G401 (cell line): ENCODE measurements at places on chromosomes 3 and 15. TPM values are rescaled to one million over a fixed set of nuclear protein-coding genes. Genes with fewer than 3 reads are reported as not detected.

Gene CASR
- not detected in 2 replicates for total RNA-seq

Gene SHISA5
- 115 and 124 TPM in 2 replicates for total RNA-seq

Gene APPL1
- total RNA-seq, result 68.8 and 76.3 TPM in 2 replicates

GRCh38 chr15:29252234-29252633 lies 17.4 kb downstream of the NSMCE3 start:
- DNase-seq, result no peak

- DNase-seq, result no peak
Measured at GRCh38 chr15:65413051-65413759, 9.5 kb downstream of the IGDCC4 start.

- no peak for DNase-seq
Measured at GRCh38 chr3:16932877-16933276, 48.1 kb downstream of the PLCL2 start.

- DNase-seq, result peak; percentile 11
Measured at GRCh38 chr3:70358978-70359580, 46.6 kb upstream of the MDFIC2 start.

DNA sequence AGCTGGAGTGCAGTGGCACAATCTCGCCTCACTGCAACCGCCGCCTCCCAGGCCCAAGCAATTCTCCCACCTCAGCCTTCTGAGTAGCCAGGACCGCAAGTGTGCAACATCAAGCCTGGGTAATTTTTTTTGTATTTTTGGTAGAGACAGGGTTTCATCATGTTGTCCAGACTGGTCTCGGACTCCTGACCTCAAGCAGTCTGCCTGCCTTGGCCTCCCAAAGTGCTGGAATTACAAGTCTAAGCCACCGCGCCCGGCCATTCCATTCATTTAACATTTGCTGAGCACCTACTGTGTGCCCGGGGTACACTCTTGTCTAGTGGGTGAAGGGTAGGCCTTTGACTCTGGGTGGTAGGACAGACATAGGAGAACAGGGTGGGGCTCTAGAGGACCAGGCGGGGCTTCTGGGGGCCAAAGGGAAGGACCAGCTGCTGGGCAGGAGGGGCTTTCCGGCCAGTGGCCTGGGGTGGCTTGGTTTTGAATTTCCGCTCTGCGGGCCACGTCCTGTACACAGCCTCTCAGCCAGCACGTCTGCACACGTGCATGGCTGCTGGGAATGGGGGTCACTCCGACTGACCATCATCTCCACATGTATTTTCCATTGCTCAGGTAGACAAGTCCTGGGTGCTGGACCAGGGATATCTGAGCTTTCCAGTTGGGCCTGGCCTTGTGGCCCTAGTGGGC lies 2.4 kb downstream of the SLC38A3 start:
- no peak for DNase-seq

DNA sequence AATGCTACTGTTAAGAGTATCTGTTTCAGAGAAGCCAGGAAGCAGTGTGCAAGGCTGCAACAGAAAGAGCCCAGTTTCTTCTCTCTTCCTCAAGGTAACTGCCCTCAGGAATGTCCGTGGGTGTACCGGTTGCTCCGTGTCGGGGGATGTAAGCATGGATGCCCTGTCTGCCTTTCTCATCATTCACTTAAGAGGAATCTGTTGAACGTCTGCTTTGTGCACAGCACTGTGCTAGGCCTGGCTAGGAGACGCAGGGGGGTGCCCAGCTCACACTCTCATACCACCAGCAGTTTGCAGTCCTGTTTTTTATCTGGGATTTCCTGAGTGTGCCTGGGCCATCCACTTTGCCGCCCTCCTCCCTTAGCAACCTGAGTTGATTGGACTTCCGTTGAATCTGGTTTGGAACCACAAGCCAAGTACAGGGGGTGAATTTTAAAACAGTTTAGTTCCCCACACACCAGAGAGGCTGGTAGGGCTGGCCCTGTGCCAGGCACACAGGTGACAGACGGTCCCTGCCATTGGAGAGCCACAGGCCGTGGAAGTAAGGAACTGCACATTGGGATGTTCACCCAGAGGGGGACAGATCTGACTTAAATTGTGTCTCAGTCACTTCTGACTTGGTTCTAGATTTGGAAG lies 11.2 kb downstream of the BOC start:
- DNase-seq, result peak; percentile 60

- DNase-seq, result peak; percentile 40
Measured at GRCh38 chr3:53820756-53821580, 25.3 kb downstream of the CHDH start.

DNA sequence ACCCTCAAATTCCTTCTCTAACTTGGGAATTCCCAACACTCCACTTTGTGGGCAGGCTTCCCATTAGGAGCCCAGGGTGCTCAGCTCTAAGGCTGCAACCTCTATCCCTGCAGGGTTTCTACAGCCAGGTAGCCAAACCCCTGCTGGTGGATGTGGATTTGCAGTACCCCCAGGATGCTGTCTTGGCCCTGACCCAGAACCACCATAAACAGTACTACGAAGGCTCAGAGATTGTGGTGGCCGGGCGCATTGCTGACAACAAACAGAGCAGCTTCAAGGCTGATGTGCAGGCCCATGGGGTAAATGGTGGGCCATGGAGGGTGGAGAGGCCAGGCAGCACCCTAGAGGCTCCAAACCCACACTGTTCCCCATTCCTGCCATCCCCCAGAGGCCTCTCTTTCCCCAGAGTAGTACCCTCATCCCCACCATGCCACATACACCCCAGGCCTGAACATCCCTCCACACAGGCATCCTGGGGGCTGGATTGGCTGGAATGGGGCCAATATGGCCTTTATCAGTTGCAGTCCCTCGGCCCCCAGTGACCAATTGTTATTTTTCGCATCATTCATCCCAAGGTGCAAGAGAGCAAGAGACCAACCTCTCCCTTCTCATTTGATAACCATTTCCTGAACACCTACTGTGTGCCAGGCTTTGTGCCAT lies 7.7 kb downstream of the ITIH1 start:
- DNase-seq, result no peak

DNA sequence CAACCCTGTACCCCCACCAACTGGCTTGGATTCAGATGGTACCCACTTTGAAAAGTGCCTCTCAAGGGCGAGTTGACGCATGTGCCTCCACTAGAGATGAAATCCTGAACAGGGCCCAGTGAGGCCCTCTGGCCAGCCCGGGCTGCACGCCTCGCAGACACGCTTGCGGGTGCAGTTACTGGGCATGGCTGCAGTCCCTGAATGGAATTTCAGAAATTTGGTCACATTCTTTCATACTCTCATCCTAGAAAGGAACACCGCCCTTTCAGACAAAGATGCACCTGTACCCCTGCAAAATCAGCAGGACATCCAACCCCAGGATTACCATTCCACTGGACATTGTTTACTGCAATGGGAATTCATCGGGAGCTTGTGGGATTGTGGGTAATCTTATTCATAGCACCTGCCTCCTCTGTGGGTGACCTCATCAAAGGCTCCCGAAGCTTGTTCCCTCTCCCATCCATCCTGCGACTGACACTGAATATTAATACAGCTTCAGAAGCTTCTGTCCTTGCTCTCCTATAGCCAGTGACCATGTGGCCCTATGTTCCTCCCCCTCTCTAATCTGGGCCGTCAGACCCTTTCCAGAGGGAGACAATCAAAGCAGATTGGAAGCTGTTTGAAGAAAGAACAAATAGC lies 42.5 kb upstream of the TPM1 start:
- DNase-seq, result no peak

DNA sequence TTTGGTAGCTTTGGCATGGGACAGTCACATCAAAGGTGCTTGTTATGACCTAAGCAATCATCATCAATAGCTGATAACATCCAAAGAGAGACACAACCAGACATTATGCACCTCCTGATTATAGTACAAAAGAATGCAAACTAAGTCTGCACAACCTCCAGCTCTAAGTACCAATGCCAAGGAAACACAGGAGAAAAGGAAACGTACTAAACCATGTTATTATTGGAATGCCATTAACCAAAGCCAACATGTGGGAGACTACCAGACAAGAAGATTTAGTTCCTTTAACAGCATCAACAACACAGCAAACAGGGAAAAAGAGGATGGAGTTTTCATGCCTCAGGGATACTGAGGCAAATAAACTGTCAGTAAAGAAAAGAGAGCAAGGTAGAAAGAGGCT lies 61.4 kb downstream of the CD47 start:
- DNase-seq, result no peak

DNA sequence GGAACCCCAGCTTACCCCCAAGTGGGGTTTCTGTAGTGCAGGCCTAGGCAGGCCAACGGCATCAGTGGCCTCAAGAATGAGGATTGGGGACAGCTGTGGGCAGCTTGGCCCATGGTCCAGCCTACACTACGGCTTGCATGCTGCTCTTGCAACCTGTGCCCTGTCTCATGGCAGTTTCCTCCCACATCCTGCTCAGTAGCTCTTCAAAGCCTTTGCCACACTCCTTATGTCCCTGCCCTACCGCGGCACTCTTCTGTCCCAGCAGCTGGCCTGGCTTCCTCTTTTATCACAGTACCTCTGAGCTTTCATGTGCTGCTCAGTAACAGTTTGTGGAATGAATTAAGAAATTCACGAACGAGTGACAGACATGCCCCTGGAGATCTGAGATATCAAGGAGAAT lies 431.0 kb downstream of the EPHB1 start:
- no peak for DNase-seq

DNA sequence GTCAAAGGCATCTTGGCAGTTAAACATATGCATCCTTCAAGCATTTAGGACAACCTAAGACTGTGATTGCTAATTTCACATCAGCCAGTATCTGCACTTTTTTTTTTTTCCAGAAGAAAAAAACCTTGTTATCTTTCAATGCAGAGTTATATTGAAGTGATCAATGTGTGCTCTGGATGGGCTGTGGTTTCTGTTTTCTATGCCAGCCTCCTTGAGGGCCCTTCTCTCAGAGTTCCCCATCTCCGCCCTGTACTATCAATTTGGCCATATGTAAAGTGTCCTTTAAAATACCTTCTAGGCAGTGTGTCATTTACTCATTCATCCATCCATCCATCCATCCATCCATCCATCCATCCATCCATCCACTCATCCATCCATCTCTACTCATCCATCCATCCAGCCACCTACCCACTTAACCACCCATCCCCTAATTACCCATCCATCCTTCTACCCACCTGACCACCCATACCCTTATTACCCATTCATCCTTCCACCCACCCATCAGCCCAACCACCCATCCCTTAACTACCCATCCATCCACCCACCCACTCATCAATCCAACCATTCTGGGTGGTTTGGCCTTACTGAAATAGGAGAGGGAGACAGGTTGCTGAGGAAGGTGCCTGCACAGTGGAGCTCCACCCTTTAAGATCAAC lies 322.1 kb downstream of the CHST2 start:
- no peak for DNase-seq

DNA sequence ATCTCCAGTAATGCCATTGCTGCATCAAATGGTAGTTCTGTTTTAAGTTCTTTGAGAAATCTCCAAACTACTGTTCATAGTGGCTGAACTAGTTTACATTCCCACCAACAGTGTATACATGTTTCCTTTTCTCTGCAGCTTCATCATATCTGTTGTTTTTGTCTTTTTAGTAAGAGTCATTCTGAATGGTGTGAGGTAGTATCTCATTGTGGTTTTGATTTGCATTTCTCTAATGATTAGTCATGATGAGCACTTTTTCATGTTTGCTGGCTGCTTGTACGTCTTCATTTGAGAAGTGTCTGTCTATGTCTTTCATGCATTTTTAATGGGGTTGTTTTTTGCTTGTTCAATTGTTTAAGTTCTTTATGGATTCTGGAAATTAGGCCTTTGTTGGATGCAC lies 10.2 kb upstream of the GCSAM start:
- DNase-seq, result no peak

DNA sequence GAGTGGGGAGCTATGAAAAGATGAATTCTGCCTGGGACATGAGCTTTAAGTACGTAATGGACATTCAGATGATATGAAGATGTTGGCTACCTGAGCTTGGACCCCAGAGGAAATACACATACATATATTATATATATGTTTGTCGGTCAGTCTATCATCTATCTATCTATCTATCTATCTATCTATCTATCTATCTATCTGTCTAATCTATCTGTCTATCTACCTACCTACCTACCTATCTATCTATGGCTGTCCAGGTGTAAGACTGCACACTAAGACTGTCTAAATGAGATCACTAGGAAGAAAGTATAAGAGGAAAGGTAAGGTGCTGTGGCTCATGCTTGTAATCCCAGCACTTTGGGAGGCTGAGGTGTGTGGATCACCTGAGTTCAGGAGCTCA lies 18.2 kb upstream of the CELF6 start:
- no peak for DNase-seq

DNA sequence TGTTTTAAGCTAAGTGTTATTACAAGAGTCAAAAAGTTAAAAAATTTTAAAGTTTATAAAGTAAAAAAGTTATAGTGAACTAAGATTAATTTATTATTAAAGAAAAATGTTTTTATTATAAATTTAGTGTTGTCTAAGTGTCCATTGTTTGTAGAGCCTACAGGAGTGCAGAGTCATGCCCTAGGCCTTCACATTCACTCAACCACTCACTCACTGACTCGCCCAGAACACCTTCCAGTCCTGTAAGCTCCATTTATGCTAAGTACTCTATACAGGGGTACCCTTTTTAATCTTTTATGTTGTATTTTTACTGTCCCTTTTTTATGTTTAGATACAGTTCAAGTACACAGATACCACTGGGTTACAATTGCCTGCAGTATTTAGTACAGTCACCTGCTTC lies 37.2 kb downstream of the EEFSEC start:
- no peak for DNase-seq

DNA sequence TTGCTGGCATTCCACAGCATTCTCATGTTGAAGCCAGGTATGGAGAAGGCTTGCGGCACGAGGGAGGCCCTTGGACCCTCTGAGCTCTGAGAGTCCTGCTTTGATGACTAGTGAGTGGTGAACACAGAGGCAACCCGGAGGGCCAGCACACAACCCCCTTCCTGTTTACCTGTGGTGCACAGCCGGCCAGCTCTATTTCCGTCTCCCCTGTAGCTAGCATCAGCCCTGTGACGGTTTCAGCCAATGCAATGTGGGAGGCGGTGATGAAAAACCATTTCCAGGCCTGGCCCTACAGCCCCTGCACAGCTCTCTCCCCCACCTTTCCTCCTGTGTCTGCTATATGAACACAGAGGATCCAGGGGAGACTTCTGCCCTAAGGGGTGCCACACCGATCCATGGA lies 76.8 kb upstream of the KLHL25 start:
- no peak for DNase-seq

DNA sequence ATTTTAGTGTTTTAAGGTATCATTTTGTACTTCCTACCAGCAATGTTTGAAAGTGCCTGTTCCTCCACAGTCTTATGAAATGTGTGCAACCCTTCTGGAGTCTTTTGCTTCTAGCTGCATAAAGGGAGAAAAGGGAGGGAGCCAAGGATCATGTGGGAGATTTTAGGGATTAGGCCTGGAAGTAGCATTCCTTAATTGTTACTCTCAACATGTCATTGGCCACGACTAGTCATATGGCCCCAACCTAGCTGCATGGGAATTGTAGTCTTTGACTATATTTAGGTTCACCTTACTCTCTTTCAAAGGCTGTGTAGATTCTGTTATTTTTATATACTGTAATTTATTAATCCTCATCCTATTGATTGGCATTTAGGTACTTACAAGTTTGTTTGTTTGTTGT lies 14.9 kb downstream of the CRTAP start:
- peak; percentile 40 for DNase-seq

- no peak for DNase-seq
Measured at GRCh38 chr3:55061720-55062034, 133.8 kb upstream of the LRTM1 start.

GRCh38 chr15:81056304-81056703 lies 55.6 kb downstream of the TLNRD1 start:
- no peak for DNase-seq

GRCh38 chr15:50227076-50227475 lies 38.5 kb downstream of the HDC start:
- DNase-seq, result no peak
